ENCODE measurements at places on chromosomes 7 and 10. TPM values are rescaled to one million over a fixed set of nuclear protein-coding genes. Genes with fewer than 3 reads are reported as not detected.

The TLL2 gene
- total RNA-seq = 0.29 TPM

The PDK4 gene
- total RNA-seq = 0.71 TPM

The ATRNL1 gene
- total RNA-seq = 7.1 TPM

The PIK3CG gene
- total RNA-seq = 1.5 TPM

The MMD2 gene
- not detected for total RNA-seq

The TMEM176B gene
- 3.3 TPM for total RNA-seq

- DNase-seq = no peak
These were observed 1.9 kb upstream of the LRRC18 start for GRCh38 chr10:48941427-48942075.

DNA sequence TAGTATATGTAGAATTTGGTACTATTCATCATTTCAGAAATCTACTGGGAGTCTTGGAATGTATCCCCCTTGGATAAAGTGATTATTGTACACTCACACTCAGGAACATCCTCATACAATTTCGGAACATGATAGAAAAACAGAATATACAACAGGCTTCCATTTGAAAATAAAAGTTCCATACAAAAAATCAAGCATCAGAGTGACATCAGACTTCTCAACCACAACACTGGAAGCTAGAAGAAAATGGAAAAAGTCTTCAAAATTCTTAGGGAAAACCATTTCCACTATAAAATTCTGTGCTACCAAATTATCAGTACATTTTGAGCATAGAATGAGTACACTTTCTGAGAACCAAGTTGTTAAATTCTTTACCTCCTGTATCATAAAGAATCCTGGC lies 8.8 kb downstream of the LYZL1 start:
- no peak for DNase-seq

- no peak for DNase-seq
These were observed 54.5 kb upstream of the PFKFB3 start for GRCh38 chr10:6148251-6148701.

DNA sequence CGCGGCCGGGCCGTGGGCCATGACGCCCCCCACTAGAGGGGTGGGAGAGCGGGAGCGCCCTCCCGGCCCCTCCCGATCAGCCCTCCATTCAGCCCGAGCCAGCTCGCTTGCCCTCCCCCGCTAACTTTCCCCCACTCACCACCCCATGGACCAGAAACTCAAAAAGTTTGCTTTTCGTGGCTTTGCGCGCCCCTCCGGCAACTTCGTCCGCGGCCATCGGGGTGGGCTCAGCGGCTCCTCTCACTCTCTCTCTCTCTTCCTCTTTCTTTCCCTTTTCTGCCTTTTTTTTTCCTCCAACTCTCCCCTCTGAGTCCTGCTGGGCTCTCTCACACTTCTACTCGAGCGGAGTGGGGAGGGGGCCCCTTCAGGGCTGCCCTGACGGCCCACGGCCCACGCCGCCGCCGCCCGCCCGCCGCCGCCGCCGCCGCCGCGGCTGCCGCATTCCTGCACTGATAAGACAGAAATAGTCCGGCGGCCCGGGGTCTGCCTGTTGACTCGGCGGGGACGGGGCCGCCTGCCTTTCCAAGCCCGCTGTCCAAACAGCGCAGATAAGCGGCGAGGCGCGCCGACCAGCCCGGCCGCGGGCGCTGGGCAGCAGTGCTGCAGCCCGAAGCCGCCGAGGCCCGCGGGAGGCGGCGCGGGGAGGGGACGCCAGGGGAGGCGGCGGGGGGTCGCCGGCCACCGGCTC lies at the start of gene SMARCD3:
Gene SMARCD3, minus strand, starts transcription at position 349 of the 688 bp plus-strand sequence. Its CDS starts 132 bp downstream, at position 217.
- DNase-seq = peak; percentile 83

GRCh38 chr10:67869996-67870395 lies 14.5 kb upstream of the SIRT1 start:
- DNase-seq = no peak

- DNase-seq = peak; percentile 60
These were observed 150.2 kb downstream of the NSUN6 start for GRCh38 chr10:18501198-18501597.

GRCh38 chr10:72688208-72688651 lies 3.7 kb upstream of the MCU start:
- peak; percentile 79 for DNase-seq

- DNase-seq = no peak
These were observed 10.6 kb downstream of the BRAF start for GRCh38 chr7:140914083-140914482.

DNA sequence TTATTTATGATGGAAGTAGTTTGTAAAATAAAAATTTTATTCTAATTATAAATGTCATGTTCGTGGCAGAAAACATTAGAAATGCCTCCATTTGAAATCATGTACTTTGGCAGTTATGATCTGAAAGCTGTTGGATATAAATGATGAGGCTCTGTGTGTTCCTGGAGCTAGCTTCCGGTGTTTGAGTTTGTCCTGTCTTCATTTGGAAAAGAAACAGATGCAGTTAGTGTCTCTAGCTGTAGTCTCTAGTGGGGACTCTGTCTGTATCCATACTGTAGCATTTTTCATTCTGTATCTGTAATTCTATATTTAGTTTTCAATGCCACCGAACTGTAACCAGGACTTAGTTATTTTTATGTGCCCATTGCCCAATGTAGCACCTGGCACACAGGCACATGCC lies 197.0 kb upstream of the FZD1 start:
- DNase-seq = no peak

All from Daoy (cell line).